ENCODE measurements at places on chromosomes 5 and 9. TPM values are rescaled to one million over a fixed set of nuclear protein-coding genes. Genes with fewer than 3 reads are reported as not detected.

DNA sequence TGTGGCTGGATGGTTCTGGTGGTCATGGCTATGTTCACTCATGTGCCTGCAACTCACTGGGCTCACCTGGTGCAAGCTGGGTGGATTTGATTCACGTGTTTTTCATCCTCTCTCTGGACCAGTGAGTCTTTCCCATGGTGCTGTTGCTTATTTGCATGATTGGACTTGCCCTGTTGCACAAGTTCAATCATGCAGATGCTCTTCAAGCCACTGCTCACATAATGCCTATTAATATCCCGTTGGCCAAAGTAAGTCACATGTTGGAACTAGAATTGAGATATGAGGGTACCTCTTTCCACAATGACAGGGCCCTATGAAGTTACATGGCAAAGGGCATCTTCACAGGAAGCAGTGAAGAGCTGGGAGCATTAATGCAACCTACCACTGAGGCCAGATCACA lies 26.5 kb upstream of the MROH2B start:
- DNase-seq, result no peak

The PDLIM4 gene
- polyA plus RNA-seq, result 40.9 TPM

The PAEP gene
- polyA plus RNA-seq, result not detected

DNA sequence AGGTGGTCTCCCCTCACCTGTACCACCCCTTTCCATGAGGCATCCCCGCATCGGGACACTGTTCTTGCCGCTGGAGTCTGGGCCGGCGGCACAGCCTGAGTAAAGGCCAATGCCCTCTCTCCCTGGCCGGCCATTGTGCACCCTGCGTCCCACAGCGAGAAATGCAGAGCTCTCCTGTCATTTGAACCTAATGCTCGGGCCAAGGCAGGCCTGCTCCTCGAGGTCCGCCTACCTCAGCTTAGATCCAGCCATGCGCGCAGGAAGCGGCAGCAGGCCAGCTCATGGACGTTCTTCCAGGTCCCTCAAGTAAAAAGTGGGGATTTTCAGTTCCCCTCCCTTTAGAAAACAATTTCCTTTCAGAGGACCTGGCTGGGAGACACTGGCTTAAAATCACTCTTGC lies 135.0 kb downstream of the HSD17B3 start:
- no peak for DNase-seq

DNA sequence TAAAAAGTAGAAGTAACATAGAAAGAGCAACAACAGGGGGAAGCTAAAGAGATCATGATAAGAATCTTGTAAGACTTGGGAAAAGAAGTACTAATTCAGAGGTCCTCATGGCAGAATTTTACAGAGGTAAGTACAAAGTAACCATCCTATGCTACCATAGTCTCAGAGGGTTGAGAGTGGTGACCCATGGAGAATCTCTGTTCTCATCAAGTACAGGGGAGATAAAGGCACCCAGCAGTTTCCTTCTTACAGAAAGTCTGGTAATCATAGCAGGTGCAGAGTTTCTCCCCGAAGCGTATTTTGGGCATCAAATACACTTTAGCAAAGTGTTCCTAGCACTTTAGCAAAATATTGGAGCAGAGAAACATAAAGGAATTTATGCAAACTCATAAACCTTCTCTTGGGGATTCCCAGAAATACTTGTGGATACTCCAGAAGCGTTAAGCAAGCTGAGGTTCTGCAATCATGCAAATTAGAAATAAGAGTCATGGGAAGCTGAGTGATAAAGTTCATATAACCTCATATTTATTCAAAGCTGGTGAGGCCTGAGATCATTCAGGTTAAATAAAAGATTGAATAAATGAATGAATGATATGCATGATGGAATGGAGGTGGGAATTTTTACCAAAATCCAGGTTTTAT lies 101.0 kb upstream of the SMC2 start:
- no peak for DNase-seq

Data from spinal cord (tissue), 10 donors.